Dermis blood vessel endothelial cell (primary cell): ENCODE measurements at places on chromosomes 11 and 22. TPM values are rescaled to one million over a fixed set of nuclear protein-coding genes. Genes with fewer than 3 reads are reported as not detected.

Gene DDX25
- 0.05 TPM in 1 of 2 replicates, not detected in the other for total RNA-seq

Gene LARGE2
- total RNA-seq, result not detected in 2 replicates

Gene SMIM35
- total RNA-seq, result not detected in 2 replicates

Gene POU2AF2
- not detected in 2 replicates for total RNA-seq

Gene TSPO
- 361 and 465 TPM in 2 replicates for total RNA-seq

Gene CXCR5
- not detected in 2 replicates for total RNA-seq

Gene ACER3
- total RNA-seq, result 22.8 and 30.1 TPM in 2 replicates

Gene UCP3
- total RNA-seq, result 0.28 and 0.34 TPM in 2 replicates

Gene PDE3B
- total RNA-seq, result 0.17 and 0.23 TPM in 2 replicates

GRCh38 chr22:47054231-47055072 lies 292.0 kb downstream of the TBC1D22A start:
- DNase-seq, result no peak

DNA sequence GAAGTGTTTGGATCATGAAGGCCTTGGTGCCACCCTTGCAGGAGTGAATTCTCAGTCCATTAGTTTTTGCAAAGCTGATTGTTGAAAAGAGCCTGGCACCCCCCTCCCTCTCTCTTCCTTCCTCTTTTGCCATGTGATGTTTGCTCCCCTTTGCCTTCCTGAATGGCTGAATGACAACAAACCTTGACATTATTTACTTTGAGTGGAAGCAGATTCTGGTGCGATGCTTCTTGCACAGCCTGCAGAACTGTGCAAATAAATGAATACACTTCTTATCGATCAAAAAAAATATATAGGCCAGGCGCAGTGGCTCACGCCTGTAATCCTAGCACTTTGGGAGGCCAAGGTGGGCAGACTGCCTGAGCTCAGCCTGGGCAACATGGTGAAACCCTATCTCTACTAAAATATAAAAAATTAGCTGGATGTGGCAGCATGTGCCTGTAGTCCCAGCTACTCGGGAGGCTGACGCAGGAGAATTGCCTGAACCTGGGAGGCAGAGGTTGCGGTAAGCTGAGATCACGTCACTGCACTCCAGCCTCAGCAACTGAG lies 2.0 kb upstream of the NARS2 start:
- DNase-seq, result no peak

DNA sequence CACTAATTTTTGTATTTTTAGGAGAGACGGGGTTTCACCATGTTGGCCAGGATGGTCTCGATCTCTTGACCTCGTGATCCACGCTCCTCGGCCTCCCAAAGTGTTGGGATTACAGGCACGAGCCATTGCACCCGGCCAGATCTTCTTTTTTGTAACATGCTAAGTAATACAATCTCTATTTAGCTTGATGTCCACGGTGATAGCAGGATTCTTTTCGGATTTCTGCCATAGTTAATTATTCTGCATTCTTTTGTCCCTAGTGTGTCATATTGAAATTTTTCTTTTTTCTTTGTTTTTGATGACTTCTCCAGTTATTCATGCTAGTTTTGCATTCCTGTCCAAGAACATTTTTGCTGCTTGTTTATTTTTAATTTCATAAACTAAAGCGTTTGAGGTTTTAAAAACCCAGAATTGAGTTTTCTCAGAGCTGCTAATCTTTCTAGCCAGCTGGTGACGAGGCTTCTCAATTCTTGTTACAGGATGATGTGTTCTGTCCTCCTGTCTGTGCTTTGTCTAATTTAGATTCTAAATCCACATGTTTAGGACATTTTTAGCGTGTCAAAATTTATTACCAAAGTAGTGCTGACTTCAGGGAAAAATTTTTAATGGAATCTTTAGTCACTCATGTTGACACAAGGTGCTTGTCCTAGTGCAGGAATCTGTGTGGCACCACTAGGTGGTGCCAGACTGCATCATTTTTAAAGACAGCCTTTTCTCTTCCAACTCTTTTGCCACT lies 21.8 kb downstream of the NF2 start:
- DNase-seq, result peak; percentile 84

GRCh38 chr22:19707347-19708290 lies 6.7 kb upstream of the SEPTIN5 start:
- no peak for DNase-seq

GRCh38 chr11:95248666-95249467 lies 17.9 kb upstream of the SESN3 start:
- no peak for DNase-seq

DNA sequence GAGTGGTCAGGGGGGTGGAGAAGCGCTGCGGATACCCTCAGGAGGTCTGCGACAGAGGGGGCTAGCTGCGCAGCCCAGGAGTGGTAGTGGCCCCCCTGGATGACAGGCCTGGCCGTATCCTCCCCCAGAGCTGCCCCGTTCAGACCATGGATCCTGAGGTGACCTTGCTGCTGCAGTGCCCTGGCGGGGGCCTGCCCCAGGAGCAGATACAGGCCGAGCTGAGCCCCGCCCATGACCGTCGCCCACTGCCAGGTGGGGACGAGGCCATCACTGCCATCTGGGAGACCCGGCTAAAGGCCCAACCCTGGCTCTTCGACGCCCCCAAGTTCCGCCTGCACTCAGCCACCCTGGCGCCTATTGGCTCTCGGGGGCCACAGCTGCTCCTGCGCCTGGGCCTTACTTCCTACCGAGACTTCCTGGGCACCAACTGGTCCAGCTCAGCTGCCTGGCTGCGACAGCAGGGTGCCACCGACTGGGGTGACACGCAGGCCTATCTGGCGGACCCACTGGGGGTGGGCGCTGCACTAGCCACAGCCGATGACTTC lies 505 bp downstream of the NUDT22 start:
- DNase-seq, result peak; percentile 21

- DNase-seq, result no peak
These were observed 59.8 kb upstream of the SEPTIN5 start for GRCh38 chr22:19654338-19654987.

DNA sequence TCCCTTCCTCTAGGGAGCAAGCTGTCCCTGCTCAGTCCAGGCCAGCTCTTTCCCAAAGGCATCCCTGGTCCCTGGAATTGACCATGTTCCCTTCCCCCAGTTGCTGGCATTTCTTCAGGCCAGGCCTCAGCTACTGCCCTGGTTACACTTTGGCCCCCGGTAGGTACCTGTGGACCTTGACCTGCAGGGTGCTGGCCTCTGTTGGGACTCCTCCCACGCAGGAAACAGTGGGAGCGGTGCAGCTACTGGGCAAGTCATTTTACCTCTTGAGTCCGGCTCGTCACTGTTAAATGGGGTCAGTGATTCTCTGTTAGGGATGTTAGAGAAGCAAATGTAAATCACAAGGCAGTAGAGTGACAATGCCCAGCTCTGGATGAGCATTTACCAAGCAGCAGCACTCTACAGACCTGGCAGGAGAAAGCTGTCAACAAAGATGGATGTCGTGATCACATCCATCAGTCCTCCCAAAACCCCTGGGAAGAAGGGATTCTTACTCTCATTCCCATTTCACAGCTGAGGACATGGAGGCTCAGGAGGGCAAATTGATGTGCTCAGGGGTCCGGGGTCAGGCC lies 16.9 kb downstream of the MYO7A start:
- no peak for DNase-seq

DNA sequence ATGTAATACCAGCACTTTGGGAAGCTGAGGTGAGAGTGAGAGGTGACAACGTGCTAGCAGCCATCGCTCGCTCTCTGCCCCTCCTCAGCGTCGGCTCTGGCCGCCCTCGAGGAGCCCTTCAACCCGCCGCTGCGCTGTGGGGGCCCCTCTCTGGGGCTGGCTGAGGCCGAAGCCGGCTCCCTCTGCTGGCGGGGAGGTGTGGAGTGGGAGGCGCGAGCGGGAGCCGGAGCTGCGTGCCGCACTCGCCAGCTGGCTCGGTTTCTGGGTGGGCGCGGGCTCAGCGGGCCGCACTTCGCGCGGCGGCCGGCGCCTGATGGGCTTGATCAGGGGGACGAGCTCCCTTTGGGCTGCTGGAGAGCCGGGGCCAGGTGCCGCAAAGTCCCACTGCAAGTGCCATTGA lies 98.9 kb upstream of the UBASH3B start:
- peak; percentile 5 for DNase-seq

DNA sequence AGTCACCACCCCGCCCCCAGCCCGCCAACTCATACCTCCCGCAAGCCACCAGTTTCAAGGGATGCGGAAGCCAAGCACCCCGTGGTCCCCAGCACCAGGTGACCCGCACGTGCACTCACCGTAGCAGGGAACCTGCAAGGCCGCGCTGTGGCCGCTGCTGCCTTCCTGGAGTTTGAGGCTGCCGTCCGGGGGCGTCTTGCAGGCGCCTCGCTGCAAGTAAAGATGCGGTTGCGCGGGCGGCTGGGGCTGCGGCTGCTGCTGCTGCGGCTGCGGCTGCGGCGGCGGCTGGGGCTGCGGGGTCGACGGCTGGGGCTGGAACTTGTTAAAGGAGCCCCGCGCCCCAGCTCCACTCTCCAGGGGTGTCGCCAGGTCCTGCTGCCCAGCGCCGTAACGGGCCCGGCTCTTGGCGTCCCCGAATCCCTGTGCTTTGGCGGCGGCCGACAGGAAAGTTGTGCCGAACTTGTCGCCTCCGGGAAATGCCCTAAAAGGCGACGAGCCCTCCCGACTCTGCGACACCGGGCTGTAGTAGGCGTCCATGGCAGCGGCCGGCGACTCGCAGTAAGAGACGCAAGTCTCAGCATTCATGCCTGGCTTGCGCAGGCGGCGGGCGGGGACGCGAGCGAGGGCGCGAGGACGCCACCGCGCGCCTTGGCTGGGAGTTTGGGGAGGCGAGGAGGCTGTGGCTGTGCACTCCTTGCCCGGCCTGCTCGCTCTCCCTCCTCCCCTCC lies at the start of gene ALX4:
ALX4 (minus strand) TSS at position 662 of the 728 bp plus-strand sequence; CDS start at position 585, 77 bp downstream.
- DNase-seq, result peak; percentile 20

- peak; percentile 78 for DNase-seq
These were observed 2.0 kb downstream of the KCNJ11 start for GRCh38 chr11:17386331-17387084.

- no peak for DNase-seq
These were observed 877.1 kb upstream of the CNTN5 start for GRCh38 chr11:98143661-98144060.

- DNase-seq, result no peak
These were observed 378.8 kb downstream of the DCDC1 start for GRCh38 chr11:30990625-30991296.

DNA sequence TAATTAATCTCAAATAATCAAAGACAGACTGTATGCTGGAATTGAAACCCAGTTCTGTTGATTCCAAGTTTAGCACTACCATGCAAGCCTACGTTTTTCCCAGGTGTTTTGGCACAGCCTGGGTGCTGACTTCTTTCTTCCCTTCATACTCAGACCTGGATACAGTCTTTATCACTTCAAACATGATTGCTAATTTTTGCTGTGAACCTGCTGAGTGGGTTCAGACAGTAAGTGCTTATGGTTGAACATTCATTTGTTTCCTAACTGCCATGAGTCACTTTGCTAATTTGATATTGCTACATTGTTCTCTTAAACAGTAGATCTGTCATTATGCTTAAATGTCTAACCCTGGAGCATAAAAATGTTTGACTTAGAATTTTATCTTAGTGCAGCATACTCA lies 12.2 kb downstream of the PAAF1 start:
- peak; percentile 52 for DNase-seq

DNA sequence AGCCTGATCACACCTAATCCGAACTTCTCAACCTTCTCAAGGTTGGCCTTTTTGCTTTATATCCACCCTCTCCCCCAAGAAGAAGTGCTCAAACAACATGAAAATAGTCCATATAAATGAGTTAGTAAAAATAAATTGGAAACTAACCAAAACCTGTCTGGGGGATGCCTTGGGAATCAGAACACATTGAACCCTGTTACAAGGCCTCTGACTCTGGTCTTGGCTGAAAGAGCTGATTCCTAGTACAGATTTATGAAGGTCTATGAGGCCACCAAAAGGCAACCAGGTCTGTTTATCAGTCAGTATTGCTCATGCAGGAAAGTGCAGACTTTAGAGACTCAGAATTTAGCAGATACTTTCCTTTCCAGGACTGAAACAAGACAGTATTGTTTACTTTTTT lies 49.7 kb downstream of the NRXN2 start:
- DNase-seq, result no peak

DNA sequence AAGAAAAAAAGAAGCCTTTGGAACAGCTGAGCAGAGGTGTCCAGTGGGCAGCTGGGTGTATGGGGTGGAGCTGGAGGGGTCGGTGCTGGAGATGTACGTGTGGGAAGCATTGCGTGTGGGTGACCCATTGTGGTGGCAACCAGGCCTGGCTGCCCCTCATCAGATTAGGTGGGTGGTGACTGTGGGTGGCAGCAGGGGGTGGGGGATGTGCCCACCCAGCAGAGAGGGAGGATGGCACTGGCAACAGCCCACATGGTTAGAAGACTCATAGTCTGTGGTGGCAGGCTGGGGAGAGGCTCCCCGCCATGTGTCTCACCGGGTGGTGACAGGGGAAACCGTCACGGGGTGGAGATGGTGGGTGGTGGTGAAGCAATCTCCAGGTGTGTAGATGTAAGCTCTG lies 27.6 kb downstream of the TP53I11 start:
- no peak for DNase-seq

DNA sequence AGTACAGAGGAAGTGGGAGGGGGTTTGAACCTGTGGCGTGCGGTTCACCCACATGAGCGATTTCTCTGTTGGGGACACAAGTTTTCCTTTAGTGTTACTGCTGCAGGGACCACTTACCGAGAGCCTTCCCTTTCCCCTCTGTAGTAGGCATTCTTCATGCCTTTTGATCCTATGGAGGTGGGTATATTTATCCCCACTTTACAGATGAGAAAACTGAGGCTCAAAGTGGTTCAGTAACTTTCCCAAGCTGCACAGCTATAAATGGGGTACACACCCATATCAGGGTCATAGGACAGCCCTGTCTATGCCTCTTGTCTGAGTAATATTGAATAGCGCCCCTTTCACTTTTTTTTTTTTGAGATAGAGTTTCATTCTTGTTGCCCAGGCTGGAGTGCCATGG lies 3.3 kb upstream of the PHF21B start:
- DNase-seq, result no peak

GRCh38 chr22:36541831-36542411 lies 13.0 kb upstream of the EIF3D start:
- DNase-seq, result peak; percentile 84

GRCh38 chr11:58773337-58773736 lies 41.6 kb upstream of the GLYAT start:
- no peak for DNase-seq

DNA sequence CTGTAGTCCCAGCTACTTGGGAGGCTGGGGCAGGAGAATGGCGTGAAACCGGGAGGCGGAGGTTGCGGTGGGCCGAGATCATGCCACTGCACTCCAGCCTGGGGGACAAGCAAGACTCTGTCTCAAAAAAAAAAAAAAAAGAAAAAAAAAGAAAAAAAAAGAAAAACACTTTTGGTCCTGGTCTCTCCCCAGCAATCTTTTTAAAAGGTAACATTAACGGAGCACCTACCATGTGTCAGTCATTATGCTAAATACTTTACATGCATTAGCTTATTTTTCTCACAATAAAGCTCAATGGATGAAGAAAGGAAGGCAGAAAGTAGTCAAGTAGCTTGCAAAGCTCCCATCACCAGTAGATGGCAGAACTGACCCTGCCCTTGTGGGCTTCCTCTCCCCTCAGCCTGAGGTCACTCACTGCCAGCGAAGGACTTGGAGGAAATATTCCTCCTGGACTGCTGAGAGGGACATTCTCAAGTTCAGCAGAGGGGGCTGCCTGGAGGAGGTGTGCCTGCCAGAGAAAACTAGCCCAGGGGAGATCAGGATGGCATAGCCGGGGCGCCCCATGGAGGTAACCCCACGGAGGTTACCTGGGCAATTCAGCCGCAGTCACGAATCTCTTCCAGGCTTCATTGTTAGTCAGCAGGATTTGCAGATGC lies 15.5 kb downstream of the APOL3 start:
- DNase-seq, result peak; percentile 84
